ENCODE measurements at places on chromosomes 1 and 21.

DNA sequence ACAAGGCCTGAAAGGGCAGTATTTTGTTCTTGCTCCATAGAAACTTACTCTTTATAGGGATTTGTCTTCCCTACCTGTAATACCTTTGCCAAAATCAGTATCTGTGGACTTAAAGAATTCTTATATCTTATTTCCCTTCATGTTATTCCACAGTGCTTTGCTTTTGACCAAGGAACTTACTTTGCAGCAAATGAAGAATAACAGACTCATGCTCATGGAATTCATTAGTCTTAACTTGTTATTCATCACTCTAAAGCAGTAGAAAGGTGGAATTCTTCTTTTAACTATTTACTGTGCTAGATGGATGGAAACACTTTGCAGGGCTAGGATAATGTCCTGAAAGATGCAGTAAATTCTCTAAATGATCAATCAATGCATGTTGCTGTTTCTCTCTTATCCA is 45.9 kb downstream of the DUSP10 start:
- no peak for DNase-seq

DNA sequence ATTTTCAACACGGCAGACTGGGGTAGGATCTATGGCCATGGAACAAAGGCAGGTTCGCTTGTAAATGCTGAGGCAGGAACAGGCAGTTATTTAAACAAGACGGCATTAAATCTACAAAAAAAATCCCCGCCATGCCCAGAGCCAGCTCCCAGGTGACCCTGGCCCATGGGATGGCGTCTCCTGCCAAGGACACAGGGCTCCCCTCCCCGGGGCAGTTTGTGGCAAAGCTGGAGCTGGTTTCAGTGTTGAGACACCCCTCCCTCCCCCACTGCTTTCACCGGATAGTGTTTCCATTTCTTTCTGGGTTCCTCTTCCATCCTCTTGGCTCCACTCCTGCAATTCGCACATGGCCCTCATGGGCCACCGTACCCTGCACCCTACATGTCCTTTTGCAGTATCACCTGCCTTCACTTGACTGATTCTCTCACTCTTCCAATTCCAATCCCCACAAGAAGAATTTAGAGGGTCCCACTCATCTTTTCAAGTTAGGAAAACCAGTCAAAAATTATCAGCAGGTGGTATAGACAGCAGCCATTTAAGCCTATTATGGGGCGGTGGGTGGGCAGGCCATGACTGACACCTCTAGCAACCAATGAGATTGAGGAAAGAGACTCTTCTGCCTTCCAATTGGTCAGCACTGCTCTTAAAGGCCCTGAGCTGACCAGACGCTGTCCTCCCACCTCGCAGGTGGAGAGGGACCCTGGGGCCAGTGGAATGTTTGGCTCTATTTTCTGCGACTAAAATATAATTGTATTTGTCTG is 52.0 kb downstream of the OLIG1 start:
- no peak for DNase-seq

DNA sequence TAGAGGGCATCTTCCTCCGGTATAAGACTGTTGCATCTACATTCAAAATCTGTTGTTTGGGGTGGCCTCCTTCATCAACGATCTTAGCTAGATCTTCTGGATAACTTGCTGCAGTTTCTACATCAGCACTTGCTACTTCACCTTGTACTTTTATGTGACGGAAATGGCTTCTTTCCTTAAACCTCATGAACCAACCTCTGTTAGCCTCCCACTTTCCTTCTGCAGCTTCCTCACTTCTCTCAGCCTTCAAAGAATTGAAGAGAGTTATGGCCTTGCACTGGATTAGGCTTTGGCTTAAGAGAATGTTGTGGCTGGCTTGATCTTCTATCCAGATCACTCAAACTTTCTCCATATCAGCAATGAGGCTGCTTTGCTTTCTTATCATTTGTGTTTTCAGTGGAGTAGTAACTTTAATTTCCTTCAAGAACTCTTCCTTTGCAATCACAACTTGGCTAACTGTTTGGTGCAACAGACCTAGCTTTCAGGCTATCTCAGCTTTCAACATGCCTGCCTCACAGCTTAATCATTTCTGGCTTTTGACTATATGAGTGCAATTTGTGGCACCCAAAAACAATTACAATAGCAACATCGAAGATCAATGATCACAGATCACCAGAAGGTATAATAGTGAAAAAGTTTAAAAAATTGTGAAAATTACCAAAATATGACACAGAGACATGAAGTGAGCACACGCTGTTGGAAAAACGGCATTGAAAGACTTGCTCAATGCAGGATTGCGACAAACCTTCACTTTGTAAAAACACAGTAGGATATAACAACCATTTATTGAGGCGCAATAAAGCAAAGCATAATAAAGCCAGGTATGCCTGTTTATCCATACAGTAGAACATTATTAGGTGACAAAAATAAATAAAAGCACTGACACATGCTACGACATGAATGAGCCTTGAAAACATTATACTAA is 56.7 kb upstream of the GFI1 start:
- DNase-seq = no peak

- DNase-seq = no peak
These were observed at the start of gene CDC42SE1 for GRCh38 chr1:151059109-151060006. TSS of gene CDC42SE1 (minus strand) at chr1:151059622. CDS start at chr1:151055730, 3,892 bp downstream.
